ENCODE measurements at places on chromosomes 6 and 20.

GRCh38 chr6:151291722-151292059, 51.9 kb downstream of the AKAP12 start:
- DNase-seq, result no peak

DNA sequence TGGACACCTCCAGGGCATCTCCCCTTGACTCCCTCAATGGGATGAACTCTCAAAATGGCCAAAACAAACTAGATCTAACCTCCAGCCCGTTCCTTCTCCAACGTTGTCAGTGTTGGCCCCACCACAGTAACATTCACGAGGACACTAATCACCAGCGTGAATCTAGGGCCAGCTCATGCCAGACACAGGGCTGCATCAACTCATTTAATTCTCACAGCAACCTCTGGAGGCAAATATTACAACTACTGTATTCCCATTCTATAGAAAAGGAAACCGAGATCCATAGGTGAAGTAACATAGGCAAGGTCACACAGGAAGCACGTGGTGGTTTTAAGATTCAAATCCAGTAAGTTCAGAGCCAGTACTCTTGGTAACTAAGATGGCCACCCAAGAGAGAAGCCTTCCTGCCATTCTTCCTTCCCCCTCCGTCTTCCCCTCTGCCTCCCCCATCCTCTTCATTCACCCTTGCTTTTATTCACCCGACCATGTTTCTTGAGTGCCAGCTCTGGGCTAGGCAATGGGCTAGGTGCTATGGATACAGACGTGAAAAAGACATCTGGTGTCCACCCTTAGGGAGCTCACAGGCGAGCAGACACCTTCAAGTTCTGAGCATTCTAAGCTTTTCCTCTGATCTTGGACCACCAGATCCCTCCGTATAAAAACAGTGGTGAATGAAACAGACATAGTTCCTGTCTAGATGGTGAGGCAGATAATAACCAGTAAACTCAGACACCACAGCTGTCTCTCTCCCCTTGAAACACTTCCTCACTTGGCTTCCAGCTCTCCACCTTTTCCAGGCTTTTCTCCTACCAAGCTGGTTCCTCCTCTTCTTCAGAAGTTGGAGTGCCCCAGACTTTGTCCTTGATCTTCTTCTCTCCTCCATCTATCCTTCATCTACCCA, 9.6 kb downstream of the CCM2L start:
- DNase-seq, result no peak

DNA sequence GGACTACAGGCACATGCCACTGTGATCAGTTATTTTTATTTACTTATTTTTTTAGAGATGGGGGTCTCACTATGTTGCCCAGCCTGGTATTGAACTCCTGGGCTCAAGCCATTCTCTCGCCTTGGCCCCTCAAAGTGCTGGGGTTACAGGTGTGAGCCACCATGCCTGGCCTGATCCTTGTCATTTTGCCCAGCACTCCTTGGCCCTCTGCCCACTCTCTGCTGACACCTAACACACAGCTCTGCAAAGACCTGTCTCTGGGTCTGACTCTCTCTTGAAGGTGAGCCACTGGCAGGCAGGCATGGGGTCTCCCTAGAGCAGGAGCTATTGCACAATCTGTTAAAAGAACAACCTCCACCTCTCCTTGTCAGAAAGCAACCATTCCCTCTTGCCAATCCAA, 155.6 kb downstream of the ZFP64 start:
- DNase-seq, result no peak

DNA sequence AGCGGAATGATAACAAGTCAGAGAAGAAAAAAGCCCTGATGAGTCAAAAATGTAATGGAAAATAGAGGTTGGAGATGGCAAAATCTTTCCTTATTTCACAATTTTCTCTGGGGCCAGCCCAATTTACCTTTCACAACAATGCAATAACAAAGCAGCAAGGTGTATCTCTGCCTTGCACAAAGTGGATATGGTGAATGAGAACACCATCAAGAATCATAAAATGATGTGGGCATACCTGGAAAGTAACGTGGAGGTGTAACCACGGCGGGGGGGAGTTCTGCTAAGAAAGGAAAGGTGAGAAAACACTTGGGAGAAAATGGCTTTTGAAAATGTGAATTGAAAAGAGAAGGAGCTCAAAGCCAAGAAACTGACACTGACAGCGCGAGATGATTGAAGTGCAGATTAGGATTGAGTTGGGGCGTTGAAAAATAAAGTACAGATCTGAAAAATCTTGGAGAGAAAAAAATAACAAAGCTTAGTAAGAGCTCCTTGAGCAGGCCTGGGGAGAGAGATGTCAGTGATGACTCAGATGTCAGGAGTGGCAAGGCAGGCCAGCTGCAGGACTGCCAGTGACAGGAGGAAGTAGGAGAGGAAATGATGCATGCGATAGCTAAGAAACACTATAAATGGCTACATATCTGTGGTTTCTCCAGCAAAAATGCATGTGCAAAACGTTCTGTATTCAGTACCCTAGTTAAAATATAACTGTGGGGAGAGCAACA, 26.2 kb downstream of the ARHGAP18 start:
- DNase-seq, result peak; percentile 81

DNA sequence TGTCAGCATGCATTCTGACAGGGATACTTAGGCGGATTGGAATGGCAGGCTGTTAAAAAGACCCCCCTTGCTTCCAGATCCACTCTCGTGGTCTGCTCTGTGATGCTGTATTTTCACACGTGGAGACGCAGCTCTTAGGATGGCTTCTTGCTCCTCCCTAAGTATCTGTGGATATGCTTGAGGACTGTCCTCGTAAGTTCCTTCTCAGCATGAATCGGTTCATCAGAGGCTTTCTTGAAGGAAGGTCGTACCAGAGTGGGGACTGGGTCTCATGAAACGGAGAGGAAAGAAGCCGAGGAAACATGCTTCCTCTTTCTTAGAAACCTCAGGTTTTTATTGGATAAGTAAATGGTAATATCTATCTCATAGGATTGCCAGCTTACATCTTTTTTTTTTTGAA, 220.4 kb downstream of the FARS2 start:
- DNase-seq, result no peak

GRCh38 chr6:16476861-16477260, 238.5 kb downstream of the GMPR start:
- no peak for DNase-seq

DNA sequence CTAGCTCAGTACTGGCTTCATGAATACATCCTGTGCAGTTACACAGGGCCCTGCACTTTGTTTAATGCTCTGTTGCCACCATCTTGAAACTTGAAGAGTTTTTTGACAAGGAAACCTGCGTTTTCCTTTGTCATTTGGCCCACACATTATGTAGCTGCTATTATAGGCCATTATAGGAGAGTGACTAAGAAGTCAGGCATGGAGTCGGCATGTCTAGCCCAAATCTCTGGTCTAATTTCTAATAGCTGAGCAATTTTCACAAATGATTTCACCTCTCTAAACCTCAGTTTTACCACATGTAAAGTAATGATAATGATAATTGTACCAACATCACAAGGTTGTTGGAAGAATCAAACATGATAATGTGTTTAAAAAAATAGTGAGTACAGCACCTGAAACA, 67.1 kb upstream of the MYLIP start:
- DNase-seq, result no peak

DNA sequence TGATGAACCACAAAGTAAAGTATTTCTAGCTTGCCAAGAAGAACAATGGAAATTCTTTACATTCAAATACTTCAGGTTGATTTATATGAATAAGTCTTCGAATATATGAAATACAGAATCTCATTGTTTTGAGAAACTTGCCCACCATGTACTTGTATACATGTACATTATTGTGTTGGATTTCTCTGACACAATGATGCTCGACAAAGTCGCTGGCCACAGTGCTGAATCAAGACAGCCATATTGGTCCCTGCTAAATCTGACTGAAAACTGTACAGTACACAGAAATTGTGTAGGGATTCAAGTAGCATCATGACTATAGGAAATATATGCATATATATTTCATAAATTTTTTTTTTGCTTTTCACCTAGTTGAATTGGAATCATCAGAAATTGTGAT, 13.1 kb upstream of the LIN28B start:
- no peak for DNase-seq

DNA sequence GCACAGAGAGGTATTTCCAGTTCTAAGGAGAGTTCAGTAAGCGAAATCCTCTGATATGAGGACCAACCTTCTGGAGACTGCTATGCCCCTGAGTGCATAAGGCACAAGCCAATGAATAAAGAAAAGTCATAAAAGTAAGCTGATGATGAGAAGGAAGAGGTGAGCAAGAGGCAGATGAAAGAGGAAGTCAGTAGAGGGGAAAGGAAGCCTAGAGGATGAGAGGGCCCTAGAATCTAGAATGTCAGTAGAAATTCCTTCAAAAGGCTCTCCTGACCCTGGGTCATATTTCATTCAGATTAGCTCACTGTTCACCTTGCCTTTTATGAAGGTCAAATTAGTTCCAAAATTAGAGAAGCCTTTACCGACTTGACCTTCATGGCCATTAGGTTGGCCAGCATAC, 209.2 kb downstream of the CD83 start:
- DNase-seq, result no peak

DNA sequence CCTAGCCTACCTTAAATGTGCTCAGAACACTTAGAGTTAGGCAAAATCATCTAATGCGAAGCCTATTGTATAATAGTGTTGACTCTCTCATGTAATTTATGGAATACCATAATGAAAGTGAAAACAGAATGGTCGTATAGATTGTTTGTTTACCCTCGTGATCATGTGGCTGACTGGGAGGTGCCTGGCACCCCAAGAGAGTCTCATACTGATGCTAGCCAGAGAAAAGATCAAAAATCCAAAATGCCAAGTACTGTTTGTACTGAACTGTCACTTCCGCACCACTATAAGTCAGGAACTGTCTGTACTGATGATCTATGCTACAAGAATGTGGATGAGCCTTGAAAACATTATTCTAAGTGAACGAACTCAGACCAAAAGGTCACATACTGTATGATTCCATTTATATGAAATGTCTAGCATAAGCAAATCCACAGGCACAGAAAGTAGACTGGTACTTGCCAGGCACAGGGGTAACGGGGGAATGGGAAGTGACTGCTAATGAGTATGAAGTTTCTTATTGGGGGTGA, 22.4 kb downstream of the ZMYND8 start:
- peak; percentile 74 for DNase-seq

DNA sequence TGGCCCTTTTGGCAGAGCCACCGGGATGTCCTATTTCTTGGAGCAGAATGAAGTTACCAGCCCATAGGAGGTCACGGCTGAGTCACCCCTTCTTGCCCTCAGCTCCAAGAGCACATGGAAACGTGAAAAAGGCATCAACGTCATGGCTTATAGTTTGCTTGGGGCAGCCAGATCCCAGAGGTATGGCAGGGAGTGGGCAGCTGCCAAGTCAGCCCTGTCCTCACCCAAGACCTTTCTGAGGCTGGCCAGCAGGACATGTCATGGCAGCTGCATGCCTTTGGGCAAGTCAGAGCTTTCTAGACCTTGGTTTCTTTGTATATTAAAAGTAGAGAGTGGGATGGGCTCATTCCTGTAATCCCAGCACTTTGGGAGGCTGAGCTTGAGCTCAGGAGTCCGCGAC, 8.2 kb upstream of the MDFI start:
- DNase-seq, result no peak

- DNase-seq, result no peak
Observed at GRCh38 chr6:164185471-164185871, 771.0 kb downstream of the QKI start.

DNA sequence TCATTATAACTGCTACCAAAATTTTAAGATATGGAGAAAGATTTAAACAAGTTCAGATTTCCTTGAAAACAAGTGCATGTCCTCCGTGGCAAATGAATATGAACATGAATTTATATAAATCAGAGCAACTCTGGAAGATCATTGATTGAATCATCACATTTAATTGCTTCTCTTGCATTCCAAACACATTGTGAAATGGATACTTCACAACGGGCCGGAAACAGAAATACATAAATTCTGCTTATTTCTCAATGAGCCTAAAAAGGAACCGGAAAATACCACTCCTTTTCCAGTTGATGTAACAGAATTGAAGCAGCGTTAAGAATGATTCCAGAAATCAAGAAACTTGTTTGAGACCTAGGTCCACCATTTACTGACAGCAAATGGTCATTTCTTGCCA, 134.6 kb upstream of the BTN3A2 start:
- DNase-seq, result no peak

DNA sequence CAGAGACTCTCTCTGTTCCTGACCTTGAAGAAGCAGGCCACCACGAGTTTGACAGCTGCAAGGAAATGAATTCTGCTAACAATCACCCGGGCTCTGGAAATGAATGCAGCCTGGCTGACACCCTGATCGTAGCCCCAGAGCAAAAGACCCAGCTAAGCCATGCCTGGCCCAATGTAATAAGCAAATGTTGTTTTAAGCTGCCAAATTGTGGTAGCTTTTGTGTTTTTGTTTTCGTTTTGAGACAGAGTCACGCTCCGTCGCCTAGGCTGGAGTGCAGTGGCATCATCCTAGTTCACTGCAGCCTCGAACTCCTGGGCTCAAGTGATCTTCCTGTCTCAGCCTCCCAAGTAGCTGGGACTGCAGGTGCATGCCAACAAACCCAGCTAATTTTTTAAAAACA, 3.3 kb upstream of the OXT start:
- DNase-seq, result no peak

GRCh38 chr6:85660181-85660611, 17.5 kb upstream of the SYNCRIP start:
- DNase-seq, result peak; percentile 40

- DNase-seq, result no peak
Observed at GRCh38 chr6:88165844-88166492, at the start of gene CNR1. CNR1 (minus strand) TSS chr6:88166347; CDS start chr6:88145274, 21,073 bp downstream.

DNA sequence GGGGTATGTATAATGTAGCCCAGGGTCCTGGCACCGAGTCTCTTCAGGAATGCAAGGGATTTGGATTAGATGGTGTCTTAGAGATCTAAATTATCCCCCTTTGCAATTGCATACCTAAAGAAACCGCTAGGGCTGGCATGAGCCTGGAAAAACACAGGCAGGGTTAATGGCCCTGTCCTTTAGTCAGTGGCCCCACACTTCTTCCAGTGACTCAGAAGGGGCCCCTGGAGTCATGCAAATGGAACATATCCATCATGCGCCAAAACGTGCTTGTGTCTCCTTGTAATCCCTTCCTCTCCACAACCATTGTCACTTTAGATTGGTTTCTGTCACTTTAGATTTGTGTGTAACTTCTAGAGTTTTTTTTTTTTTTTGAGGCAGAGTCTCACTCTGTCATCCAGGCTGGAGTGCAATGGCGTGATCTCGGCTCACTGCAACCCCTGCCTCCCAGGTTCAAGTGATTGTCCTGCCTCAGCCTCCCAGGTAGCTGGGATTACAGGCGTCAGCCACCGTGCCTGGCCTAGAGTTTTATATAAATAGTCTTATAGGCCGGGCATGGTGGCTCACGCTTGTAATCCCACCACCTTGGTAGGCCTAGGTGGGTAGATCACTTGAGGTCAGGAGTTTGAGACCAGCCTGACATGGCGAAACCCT, 8.7 kb upstream of the MYBL2 start:
- DNase-seq, result peak; percentile 64
